T follicular helper cell (primary cell): ENCODE measurements at places on chromosomes 6 and 20.

GRCh38 chr6:10458287-10458686, 43.4 kb upstream of the TFAP2A start:
- no peak for DNase-seq

- peak; percentile 47 for DNase-seq
These were observed 7.8 kb downstream of the FOXF2 start for GRCh38 chr6:1396952-1397868.

GRCh38 chr6:119037941-119038623, 40.4 kb downstream of the FAM184A start:
- no peak for DNase-seq

DNA sequence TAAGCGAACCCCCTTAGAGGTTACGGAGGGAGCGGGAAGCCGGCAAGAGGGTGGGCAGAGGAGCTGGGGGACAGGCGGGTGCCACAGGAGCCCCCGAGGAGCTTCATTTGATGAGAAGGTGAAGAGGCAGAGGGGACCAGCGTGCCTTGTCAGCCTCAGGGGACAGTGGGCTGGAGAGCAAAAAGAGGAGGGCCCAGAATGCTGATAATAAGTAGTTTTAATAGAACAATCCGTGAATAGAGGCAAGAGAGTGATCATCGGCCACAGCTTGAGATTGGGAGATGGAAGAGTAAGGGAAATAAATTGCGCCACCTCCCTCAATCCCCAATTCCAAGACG, 1.3 kb downstream of the COL19A1 start:
- DNase-seq: no peak

GRCh38 chr20:45611054-45611453, 18.5 kb upstream of the WFDC10A start:
- DNase-seq: no peak

- DNase-seq: no peak
These were observed 5.4 kb upstream of the ZNFX1 start for GRCh38 chr20:49283176-49283702.

DNA sequence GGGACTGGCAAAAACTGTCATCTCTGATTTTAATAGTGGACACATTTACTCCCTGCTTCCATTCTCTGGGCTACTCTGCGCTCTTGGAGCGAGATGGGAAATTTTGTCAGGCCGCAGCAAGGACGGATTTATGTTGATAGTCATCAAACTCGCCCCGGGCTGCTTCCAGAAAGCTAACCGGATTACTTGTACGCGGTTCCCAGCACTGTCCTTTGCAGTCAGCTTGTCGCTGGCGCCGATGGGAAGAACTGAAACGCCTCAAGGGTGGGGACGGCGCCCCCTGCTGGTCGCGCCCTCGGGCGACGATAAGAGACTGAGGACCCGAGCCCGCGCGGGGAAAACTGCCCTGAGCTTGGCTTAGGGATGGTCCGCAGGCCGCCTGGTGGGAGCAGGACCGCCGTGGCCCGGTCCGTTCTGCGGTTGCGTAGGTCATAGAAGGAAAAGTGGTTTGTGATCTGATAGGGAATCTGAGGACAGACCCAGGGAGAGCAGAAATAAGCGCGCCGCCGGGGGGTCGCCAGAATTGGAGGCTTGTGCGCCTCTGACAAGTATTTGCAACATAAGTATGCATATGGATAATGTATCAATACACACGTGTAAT, 984 bp upstream of the ABT1 start:
- peak; percentile 74 for DNase-seq

GRCh38 chr20:24733416-24733815, 215.7 kb upstream of the CST7 start:
- DNase-seq: no peak

GRCh38 chr20:10497791-10498190, 62.7 kb downstream of the SLX4IP start:
- DNase-seq: no peak

GRCh38 chr6:99013145-99013544, 65.4 kb upstream of the FBXL4 start:
- no peak for DNase-seq

DNA sequence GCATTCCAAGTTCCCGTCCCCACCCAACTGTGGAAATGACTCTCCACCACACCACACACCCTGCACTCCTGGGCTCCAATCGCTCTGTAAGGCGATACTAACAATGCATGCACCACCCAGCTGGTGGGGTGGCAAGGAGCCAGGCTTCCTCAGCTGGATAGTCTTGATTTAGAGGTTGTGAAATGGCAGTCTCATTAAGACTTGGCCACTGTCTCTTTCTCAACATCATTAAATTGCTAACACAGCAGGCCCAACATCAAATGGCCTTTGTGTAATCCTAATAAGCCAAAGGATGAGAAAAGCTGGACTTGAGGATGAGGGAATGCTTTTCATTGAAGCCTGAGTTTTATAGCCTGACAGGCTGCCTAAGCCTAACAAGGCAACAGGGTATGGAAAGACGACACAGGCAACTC, 223.7 kb downstream of the GMDS start:
- DNase-seq: no peak

DNA sequence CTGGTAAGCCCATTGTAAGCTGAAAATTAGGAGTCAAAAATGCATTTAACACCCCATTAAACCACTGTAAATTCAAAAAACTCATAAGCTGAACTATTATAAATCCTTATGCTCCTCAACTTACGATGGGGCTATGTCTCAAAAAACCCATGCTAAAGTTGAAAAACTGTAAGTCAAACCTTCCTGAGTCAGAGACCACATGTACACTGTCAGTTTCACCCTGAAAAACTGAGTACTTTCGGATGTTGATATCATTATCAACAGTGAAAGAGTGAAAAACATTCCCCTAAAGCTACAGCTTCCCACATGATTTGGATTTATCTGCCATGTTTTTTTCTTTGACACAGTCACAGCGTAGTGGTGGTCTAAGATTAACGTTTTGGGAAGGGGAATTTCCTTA, 14.2 kb downstream of the RAB23 start:
- no peak for DNase-seq

DNA sequence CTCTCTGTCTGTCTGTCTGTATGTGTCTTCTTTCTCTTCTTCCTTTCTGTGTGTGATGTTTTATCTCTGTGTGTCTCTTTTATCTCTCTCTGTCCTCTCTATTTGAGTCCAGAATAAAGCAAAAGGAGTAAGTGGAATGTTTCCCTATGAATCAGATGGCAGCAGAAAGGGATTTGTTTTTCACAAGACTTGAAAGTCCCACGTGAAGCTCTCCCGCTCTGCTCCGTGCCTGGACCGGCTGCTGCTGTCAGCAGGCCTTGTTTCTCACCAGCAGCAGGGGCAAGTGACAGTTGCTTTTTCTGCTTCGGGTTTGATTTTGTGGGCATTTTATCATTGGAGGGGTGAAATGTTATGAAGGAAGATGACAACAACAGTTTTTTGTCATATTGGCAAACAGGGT, 212.7 kb downstream of the PACRG start:
- DNase-seq: no peak

DNA sequence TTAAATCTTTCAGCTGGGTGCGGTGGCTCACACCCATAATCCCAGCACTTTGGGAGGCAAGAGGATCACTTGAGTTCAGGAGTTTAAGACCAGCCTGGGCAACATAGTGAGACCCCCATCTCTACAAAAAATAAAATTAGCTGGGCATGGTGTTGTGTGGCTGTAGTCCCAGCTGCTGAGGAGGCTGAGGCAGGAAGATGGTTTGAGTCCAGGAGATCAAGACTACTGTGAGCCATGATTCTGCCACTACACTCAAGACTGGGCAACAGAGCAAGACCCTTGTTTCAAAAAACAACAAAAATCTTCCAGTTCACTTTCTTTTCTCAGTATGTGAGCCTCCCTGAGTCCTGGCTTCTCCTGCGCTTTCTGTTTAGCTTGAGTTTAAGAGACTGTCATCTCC, 7.9 kb downstream of the SDHAF4 start:
- DNase-seq: no peak

DNA sequence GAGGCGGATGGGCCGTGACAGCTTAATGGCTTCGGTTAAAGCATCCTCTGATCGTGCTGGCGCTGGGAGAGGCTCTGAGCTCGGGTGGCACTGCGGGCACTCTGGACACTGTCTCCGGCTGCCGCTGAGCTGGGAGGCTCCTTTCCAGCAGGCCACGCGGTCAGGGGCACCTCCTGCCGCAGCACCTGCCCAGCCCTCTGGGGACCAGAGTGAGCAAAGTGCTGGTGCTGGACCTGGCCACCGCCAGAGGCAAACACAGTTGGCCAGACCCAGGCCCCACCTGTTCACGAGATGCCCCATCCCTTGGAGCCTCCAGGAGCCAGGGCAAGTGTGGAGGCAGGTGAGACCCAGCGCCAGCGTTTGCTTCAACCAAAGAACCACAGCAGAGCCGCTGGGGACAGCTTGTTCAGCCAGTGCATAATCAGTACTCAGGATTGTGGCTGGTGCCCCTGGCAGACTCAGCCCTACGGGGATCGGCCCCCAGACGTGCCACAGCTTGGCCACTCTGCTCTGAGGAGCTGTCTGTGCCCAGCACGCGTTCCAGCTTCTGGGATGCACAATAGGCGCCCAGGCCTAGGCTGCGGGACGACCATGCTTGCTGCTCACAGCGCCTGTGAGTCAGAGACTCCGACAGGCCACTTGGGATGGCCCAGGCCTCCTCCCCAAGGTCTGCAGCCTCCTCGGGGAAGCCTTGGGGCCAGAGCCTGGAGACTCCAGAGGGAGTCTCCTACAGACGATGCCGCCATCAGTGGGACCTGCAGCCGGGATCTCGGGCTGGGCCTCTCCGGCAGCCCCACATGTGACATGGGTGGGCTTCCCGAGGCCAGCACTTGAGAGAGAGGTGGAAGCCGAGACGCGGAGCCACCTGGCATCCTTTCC, 38.2 kb upstream of the SLCO4A1 start:
- no peak for DNase-seq

GRCh38 chr20:21559305-21559704, 45.4 kb upstream of the NKX2-2 start:
- no peak for DNase-seq

- peak; percentile 52 for DNase-seq
These were observed 483 bp downstream of the NCOA6 start for GRCh38 chr20:34824806-34825529.

DNA sequence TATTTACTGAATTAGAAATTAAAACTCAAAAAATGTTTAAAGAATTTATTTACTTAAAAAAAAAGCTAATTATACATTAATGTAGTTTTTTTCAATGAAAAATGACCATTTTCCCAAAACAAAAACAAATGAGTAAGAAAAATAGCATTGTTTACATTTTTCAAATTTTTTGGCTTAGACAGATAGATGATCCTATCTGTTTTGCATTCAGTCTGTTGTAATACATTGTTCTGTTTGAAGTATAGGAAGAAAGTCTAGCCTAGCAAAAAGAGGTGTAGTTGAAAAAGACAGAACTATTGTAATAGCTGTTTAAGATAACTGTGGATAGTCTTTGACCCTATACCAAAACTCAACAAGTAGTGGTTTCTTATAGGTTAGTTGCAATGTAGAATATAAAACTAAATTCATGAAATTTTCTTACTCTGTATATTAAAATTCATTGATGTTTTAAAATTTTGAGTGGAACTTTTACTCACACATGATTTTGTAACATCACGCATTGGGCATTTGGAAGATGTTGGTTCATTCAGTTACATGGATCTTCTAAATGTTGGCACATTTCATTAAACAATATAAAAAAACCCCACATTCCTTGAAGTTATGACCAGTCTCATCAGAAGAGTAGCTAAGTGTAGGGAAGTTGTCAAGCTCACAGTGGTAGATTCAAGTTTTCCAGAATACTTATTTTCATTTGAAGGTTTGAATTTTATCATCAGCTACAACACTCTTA, 62.0 kb downstream of the KCNS1 start:
- DNase-seq: no peak

DNA sequence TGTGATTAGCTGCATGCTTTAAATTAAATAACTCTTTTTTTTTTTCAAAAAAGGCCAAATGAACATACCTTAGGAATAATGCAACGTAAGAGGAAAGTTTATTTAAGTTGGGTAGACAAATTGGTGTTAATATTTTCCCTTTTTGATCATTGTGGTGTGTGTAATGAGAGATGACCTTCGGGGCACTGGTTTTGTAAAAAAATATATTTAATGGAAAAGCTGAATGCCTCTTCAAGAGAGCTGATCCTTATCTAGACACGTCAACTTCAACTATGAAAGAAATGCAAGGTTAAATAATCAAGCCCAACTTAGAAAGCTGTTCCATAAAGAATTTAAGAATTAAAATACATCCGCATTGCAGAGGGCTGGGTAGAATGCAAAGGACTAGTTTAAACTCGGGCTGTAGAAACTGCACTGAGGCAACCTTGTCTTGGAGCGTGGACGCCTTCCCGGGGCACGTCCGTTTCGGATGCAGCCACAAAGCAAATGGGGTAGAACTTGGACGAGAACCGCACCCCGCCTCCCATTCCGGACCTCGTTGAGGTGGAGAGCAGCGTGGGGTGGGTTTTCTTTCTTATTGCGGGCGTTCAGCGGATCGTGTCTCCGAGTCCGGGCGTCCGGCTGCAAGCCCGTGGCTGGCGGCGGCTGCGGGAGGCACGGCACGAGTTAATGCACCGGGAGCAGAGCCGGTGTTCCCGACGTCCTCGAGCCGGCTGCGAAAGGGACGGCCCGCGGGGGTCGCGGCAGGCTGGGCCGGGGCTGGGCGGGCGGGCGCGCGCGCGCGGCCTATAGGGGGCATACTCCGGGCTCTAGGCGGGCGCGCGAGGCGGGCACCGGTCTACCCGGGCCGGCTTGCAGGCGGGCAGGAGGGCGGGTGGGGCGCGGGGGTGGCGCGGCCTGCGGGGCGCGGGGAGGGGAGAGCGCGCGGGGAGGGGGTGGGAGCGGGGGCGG, 1.9 kb downstream of the JARID2 start:
- peak; percentile 16 for DNase-seq

- no peak for DNase-seq
These were observed 289.4 kb upstream of the STXBP5 start for GRCh38 chr6:146914489-146915483.

DNA sequence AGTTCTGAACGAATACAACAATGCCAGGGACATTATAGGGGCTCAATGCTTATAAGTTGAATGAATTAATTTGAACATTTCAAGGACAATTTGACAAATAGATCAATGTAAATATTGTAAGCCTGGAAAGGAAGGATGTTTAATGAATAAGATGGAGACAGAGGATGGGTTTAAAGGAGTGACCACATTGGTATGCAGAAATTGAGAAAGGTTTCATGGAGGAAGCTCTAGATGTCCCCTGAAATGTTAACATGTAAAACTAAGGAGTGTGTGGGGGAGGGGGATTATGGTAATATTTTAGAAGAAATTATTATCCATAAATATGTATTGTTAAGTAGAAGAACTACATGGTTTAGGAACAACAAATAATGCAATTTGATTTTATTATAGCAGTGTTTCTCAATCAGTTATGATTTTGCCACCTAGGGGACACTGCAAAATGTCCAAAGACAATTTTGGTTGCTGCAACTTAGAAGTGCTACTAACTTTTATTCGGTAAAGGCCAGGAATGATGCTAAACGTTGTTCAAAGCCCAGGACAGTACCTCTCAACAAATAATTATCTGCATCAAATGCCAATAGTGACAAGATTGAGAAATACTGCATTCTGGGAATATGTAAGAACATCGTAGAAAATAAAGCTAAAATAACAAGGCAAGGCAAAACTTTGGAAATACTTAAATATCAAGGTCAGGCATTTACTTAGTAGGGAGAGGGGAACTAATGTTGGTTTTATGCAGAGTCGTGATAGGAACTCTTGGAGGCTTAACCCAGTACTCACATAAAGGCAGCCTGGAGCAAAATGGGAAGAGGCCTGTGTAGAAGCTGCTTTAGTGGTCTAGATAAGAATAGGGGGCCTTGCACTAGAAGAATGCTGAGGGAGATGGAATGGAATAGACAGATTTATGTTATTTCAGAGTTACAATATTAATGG, 686.9 kb upstream of the CITED2 start:
- DNase-seq: no peak

GRCh38 chr6:33441457-33441856, 12.9 kb upstream of the ZBTB9 start:
- DNase-seq: no peak

- no peak for DNase-seq
These were observed 35.1 kb downstream of the SYNJ2 start for GRCh38 chr6:158016571-158017383.
